ENCODE measurements at places on chromosomes 13 and 19.

GRCh38 chr19:50387176-50387867 is 3.2 kb downstream of the POLD1 start:
- DNase-seq = no peak

DNA sequence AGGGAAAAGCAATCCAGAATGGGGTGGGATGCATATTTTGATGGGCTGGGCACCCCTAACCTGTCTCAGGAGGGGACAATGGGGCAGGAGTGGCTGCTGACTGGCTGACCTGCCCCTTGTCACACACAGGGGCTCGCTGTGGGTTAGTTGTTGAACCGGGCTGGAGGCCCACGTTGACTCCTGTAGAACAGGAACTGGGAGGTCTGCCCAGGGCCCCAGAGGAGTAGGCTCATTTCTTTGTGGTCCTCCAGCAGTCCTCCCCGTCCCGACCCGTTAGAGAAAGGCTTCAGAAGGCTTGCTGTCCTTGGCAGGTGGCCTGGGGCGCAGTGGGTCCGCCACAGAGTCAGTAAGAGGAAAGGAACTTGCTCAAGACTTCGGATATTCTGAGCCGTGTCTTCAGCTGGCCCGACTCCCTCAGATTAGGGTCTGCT is 70.1 kb downstream of the COL4A1 start:
- no peak for DNase-seq

DNA sequence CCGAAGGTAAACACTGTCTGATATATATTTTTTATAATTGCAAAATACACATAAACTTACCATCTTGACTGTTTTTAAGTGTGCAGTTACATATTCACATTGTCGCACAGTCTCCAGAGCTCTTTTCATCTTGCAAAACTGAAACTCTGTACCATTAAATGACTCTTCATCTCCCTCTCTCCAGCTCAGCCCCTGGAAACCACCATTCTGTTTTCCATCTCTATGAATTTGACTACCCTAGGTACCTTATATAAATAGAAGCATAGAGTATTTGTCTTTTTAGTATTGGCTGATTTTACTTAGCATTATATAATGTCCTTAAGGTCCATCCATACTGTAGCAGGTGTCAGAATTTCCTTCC is 45.8 kb downstream of the LRCH1 start:
- DNase-seq = no peak

DNA sequence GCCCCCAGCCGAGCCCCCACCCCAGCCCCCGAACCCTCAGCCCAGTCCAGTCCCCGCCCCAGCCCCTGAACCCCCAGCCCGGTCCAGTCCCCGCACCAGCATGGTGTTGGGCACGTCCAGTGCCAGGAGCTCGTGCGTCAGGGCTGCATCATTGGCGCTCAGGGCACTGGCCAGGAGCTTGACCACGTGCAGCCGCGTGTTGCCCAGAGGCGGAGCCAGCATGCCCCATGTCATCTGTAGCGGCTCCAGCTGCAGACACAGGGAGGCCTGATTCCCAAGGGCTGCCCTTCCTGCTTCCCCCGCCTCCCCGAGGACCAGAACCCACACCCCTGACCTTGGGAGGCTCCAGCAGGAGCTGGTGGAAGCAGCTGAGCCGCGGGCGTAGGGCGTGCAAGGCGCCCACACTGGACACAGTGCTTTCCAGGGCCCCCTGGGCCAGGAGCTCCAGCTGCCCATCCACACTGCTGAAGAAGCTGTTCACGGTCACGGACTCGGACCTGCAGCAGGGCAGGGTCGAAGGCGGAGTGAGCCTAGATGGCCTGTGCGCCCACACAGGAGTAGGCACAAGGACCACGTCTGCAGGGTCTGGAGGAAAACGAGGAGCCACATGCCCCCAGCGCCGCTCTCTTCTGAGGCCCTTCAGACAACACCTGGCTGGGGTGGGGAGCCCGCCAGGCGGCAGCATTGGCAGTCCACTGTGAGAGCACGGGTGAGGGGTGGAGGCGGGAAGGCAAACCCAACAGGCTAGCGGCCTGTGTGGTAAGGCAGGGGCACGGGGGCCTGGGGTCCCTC is 12.8 kb upstream of the TMEM86B start:
- no peak for DNase-seq

DNA sequence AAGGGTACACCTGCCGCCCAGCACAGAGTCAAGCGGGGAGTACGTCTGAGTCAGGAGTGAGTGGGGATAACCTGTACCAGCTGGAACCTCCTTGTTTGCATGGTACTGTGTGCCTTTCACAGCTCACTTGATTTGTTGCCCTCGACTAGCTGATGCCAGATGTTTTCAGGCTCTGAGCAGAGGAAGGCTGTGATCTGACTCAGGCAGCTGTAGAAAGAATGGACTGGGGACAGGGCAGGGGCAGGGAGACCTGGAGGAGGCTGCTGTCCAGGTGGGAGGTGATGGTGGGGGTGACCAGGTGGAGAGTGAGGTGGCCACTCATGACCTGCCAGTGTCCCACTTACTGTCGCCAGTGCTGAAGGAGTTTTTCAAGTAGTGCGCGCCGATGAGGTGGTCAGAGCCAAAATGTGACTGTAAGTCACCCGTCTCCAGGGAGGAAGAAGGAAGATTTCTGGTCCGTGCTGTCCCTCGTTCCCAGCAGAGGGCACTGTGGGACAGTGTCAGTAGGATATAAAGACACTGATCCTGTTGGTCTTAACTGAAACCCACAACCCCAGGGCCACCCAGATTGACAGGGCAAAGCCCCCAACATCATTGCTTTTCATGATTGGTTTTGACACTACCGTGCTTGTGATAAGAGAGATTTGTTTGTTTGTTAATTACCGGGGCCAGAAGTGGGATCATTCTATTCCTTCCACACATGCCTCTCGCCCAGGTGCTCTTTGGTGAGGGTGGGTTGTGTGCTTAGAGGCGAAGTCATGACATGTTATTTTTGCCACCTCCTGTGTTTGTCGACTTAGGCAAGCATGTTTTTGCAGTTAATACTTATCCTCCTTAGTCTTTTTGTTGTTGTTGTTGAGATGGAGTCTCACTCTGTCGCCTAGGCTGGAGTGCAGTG is 128.4 kb downstream of the DPF1 start:
- DNase-seq = peak; percentile 77

DNA sequence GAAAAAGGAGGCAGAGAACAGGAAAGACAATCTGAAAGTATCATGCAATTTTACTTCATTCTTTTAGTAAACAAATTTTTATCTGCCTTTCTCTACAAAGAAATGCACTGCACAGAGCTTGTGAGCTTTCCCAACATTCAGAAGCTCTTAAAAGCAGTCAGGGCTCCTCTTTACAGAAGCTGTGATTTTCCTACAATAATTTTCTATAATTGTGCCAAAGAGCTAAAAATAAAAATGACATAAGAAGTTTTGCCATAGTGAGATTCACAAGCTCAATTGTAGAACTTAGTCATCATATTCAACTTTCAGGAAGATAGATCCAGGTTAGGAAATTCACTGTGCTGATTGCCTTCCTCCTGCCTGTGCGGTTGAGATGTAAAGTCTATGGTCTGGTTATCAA is 341.4 kb downstream of the PCDH9 start:
- DNase-seq = no peak

DNA sequence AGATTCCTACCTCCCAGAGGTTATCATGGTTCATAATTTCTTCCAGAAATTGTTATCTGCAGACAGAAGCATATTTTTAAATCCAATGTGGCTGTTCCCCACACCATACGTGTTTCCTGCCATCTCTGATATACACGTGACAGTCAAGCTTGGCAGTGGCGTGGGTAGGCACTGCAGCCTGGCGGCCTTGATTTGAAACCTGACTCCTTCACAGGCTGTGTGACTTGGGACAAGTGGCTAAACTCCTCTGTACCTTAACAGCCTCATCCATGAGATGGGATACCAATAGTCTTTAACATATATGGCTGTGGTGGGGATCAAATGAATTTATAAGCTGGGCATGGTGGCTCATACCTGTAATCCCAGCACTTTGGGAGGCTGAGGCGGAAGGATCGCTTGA is 33.2 kb downstream of the DPF1 start:
- DNase-seq = no peak

DNA sequence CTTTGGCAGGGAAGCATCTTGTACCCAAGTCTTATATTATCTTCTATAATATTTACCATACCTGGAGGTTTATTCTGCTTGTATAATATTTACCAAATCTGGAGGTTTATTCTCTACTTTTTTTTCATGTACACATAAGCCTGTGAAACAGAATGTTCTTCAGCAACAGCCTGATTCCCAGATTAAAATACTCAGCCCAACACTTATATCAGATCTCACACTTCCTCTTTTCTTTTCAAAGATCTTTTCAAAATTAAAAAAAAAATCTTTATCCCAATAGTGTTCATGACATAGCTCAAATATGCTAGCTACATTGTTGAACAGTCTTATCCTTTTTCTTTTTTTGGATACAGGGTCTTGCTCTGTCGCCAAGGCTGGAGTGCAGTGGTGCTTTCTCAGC is 300.7 kb downstream of the LMO7 start:
- DNase-seq = no peak

GRCh38 chr19:14333101-14333871 is 48.0 kb upstream of the ADGRE5 start:
- DNase-seq = no peak

Data from T47D (cell line).